Subcutaneous preadipocyte (primary cell): ENCODE measurements at places on chromosomes 11 and 22. TPM values are rescaled to one million over a fixed set of nuclear protein-coding genes. Genes with fewer than 3 reads are reported as not detected.

Gene OR56A1
- total RNA-seq: not detected in 2 replicates

Gene PLEKHB1
- total RNA-seq: under 0.01 TPM in 1 of 2 replicates, not detected in the other

Gene ART5
- not detected in 2 replicates for total RNA-seq

Gene ELFN2
- 0.59 TPM in 1 of 2 replicates, not detected in the other for total RNA-seq

Gene ART1
- total RNA-seq: not detected in 2 replicates

Gene PTPN5
- total RNA-seq: not detected in 2 replicates

Gene PLAAT5
- under 0.01 and 0.73 TPM in 2 replicates for total RNA-seq

Gene A4GALT
- total RNA-seq: 31.5 and 41.2 TPM in 2 replicates

Gene CLDN5
- 0.37 TPM in 1 of 2 replicates, not detected in the other for total RNA-seq

Gene CLMP
- total RNA-seq: 162 and 189 TPM in 2 replicates

Gene ISX
- not detected in 2 replicates for total RNA-seq

Gene MCHR1
- total RNA-seq: 0.37 TPM in 1 of 2 replicates, not detected in the other

Gene SLC6A5
- not detected in 2 replicates for total RNA-seq

Gene MRGPRE
- total RNA-seq: 0.20 and 0.73 TPM in 2 replicates

Gene ANO1
- not detected in 2 replicates for total RNA-seq

Gene OR5P2
- not detected in 2 replicates for total RNA-seq

Gene ACAD8
- 15.8 and 18.8 TPM in 2 replicates for total RNA-seq

Gene PLA2G3
- total RNA-seq: 0.20 TPM in 1 of 2 replicates, not detected in the other

Gene VSIG10L2
- not detected in 2 replicates for total RNA-seq

Gene NCR3LG1
- total RNA-seq: 14.7 and 27.6 TPM in 2 replicates

Gene CRYBA4
- total RNA-seq: not detected in 2 replicates
